Central memory CD4-positive, alpha-beta T cell (primary cell): ENCODE measurements at places on chromosomes 7 and 10.

- no peak for DNase-seq
Observed at GRCh38 chr7:17031906-17032551, 150.2 kb upstream of the AGR3 start.

DNA sequence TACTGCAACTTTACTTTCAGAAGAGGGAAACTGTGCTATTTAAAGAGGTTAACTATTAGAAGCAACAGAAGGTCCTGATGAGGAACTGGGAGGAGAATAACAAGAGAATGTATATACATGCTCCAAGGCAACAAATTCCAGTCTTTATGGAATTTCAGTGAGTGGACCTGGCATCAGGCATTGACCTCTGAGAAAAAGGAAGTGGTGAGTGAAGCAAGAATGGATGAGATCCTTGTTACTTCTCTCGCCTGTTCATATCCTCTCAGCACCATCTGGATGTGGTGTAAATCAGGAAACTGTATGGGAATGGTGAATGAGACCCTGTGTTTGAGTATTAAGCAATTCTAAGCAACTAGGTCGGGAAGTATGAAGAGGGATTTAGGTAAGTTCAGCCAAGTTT, 30.3 kb upstream of the KBTBD2 start:
- DNase-seq = no peak

GRCh38 chr7:120723465-120724385, 134.2 kb downstream of the TSPAN12 start:
- no peak for DNase-seq

DNA sequence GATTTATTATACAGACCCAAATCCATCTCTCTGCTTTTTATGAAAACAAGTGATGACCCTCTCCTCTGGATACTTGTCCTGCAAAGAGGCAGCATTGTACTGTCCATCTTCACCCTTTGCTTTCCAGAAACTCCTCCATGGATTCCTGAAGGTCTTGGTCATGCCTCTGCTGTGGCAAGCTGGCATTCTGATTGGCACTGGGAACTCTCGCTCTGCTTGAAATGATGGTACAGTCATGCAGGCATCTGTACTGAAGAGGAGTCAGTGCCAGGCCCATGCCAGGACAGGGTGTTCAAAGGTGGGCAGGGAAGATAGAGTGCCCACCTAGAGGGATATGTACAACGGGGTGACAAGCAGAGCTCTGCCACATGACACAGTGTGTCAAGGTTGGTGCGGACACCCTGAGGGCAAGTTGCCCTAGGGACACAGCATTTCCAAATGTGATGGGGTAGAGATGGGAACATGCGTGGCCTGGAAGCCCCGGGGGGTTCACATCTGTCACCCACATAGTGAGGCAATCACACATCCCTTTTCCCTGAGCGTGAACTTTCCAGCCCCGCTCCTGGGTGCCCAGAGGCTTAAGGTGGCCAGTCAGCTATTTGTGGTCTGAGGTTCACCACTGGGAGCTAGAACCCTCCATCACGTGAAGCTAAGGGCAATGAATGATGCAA, 235.7 kb upstream of the TCERG1L start:
- DNase-seq = no peak

DNA sequence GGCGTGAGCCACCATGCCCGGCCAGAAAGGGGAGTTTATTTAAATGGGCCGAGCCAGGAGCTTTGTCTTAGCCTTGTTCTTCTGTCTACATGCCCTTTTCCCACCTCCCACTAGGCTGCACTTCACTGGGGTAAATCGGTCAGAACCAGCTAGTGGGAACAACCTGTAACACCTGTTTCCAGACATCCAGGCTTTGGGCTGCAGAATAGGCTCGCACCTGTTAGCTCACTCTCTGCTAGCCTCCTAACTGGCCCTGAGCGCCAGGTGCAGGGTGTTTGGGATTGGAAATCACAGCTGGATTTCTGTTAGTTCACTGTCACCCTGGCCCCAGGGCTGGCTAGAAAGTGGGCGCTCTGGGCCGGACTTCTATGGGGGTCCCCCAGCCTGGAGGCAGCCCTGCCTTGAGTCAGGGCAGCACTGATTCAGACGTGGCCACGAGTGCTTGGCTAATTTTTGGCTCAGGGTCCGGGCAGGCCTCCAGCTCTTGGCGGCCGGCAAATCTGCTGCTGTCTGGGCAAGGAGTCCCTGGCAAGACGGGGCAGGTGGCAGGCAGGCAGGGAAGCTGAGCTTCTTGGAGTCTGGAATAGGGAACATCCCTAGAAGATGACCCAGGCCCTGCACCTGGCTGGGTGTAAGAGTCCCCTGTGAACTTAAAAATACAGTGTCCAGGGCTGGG, 48.6 kb downstream of the GTF2IRD1 start:
- DNase-seq = no peak

DNA sequence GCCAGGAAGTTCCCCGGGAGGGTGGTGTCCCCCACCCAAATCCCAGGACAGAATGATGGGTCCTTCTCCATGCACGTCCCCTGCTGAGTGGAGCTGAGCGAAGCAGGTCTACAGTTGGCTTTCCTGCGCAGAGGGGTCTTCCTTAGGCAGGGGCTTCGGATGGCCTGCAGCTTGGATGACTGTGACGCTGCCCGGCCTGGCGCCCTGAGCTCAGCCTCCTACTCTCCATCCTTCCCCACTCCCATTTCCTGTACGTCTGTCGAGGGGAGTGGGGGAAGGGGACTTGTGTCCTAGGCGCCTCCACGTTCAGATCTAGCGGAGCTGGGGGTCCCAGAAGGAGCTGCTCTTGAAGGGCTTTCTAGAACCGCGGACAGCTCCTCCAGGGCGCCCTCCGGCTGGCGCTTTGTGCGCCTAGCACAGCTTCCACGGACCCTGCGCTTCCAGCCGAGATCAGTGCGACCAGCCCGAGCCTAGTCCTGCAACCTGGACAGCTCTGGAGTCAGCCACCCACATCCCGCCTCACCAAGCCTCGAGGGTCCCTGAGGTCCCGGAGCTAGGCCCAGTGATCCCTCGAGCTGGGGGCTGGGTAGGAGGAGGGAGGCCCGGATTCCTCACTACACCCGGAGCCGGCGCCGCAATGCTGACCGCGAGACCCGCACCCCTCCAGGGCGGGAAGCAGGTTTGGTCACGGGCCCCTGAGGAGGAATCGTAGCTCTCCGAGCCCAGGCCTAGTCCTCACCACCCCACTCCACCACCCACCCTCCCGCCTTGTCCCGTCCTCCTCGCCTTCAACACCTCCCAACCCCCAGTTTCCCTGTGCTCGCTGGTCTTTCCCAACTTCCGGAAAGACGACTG, 1.9 kb downstream of the GRID1 start:
- DNase-seq = no peak

DNA sequence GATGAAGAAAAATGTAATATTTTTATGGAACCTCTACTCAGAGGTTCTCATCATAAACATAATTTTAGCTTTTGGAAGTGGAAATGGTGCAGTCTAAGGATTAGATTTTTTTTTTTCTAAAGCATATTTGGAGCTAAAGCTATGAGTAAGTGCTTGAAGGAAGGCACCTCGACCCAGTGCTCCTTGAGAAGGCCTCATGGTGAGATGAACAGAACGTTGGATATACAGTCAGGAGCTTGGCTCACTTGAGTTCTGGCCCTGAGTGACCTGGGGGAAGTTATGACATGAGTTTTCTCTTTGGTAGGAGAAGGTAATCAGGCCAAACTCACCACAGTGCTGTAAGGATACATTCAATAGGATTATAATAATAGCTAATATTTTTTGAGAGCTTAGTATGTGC, 163.3 kb downstream of the JCAD start:
- DNase-seq = no peak

DNA sequence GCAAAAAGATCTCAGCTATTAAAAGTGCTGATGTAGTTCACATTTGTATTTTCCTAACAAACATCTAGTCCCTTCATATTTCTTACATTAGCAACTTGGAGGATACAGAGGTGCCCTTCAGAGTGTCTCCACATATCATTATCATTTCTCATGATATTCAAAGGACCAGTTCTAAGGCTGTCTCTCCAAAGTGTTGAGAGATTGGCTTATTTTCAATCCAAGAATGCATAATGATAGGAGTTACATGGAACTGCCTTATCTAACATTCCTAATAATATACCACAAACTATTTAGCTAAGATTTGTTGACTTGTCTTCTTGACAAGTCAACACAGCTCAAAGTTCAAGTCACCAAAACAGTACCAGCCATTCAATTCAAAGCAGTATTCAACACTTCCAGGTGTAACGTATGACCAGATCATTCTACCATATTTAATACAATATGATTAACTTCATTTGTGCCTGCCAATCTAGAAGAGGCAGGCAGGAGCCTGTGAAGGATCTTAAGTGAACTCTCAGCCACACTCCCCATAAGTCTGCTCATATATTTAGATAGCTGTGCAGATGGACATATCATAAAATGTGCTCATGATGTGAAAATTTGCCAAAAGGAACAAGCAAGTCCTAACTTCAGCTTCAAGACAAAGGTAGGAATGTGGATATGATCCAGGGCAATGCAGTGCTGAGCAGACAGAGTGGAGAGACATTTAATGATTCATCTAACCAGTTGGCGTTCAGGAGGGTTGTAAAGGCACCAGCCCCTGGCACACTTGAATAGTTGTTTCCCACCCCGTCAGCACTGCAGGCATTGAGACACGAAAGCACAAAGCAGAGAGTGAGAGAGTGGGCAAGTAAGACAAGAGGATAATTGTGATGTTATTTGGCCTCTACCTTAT, 108.3 kb downstream of the MTERF1 start:
- no peak for DNase-seq

- no peak for DNase-seq
Observed at GRCh38 chr7:84841809-84842208, 345.0 kb downstream of the SEMA3D start.

- DNase-seq = no peak
Observed at GRCh38 chr7:22681852-22682657, 44.9 kb upstream of the IL6 start.

GRCh38 chr7:137633133-137633532, 213.6 kb downstream of the DGKI start:
- no peak for DNase-seq

DNA sequence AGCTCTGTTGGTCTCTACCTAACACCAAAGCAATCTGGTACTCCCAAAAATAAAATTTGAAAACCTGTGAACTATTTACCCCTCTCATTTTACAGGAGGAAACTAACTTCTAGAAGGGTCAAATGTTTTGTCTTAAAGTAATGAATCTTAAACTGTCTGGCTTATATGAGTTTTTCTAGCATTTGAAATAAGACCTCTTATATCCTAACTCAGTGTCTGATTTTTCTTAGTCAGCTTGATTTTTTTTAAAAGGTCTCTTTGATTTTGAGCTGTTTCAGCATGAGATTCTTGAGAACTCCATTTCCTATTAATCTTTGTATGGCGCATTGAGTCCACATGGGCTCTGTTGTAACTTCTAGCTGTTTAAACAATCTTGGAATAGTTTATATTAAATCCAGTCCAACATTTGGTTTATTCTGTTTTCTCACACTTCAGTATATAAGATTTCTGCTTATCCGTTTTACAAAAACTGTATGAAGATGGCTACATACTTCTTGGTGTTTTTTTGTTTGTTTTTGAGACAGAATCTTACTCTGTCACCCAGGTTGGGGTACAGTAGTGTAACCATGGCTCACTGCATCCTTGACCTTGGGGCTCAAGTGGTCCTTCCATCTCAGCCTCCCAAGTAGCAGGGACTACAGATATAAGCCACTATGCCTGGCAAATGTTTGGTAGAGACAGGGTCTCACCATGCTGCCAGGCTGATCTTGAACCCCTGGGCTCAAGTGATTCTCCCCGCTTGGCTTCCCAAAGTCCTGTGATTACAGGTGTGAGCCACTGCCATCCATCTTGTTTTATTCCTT, 91.1 kb downstream of the PPP1R9A start:
- no peak for DNase-seq
